ENCODE measurements at places on chromosomes 1 and 21.

GRCh38 chr1:223217781-223218180 lies 74.7 kb upstream of the TLR5 start:
- no peak for DNase-seq

- DNase-seq: no peak
Measured at GRCh38 chr1:40648928-40649591, 16.4 kb downstream of the RIMS3 start.

DNA sequence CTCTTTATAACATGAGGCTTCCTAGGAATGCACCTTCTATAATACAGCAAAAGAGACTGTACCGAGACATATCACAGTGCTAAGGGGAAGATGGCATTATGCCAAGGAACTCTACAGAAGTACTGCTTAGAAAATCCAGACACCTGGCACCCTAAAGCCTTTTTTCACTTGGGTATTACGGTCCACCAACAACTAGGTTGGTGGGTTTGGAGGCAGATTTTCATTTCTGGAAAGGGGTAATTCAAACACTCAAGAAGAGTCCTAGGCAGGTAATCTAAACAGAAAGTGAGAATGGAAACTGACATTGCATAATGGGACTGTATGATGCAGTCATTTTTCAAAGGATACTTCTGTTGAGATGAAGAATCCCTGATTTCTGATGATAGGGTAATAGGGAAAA lies 19.6 kb downstream of the SCMH1 start:
- no peak for DNase-seq

DNA sequence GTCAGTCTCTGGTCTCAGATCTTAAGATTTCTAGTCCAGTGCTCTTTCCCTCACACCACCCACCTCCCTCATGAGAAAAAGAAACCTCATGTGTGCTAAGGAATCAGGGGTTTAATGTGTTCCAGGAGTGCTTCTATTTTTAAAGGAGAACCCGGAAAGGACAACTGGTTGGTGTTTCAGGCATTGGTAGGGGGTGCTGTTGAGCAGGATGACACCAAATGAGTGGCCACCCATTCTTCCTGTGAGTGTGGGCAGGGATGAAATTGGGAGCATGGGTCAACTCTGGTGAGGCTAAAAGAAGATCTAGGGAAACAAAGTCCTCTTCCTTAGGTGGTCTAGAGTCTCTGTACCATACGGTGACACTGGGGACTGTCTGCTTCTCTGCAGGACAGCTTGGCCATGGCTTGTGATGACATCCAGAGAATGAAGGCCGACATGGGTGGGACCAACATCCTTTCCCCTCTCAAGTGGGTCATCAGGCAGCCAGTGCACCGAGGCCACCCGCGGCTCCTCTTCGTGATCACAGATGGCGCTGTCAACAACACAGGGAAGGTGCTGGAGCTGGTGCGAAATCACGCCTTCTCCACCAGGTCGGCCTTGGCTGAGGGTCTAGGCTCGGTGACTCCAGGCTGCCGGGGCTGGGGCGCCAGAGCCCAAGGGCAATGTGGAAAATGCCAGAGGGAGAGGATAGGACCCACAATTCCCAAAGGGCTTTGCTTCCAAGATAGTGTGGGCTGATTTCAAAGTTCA lies 39.3 kb downstream of the VWA5B1 start:
- DNase-seq: no peak

DNA sequence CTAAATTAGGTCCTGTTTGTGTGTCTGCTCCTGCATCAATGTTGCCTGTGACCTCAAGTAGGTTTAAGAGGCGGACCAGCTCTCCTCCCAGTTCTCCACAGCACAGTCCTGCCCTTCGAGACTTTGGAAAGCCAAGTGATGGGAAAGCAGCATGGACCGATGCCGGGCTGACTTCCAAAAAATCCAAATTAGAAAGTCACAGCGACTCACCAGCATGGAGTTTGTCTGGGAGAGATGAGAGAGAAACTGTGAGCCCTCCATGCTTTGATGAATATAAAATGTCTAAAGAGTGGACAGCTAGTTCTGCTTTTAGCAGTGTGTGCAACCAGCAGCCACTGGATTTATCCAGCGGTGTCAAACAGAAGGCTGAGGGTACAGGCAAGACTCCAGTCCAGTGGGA lies 79.9 kb downstream of the PRDM2 start:
- DNase-seq: no peak

DNA sequence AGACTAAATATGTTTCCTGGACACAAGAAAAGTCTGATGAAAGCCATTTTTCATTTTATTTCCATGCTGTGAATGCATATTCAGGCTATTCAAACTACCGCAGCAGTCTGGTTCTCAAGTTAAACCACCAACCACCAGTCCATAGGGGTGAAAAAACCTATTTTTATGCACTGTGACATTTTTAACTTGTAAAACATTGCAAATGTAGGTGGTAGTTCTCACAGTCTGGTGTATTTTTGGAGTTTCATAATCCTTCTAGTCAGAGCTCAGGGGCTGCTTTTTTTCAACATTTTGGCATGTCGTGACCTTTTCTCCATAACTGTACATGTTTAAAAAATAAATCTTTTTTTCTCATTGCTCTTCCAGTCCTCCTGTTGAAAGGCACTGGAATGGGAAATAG lies 907.6 kb upstream of the ADGRL2 start:
- no peak for DNase-seq

DNA sequence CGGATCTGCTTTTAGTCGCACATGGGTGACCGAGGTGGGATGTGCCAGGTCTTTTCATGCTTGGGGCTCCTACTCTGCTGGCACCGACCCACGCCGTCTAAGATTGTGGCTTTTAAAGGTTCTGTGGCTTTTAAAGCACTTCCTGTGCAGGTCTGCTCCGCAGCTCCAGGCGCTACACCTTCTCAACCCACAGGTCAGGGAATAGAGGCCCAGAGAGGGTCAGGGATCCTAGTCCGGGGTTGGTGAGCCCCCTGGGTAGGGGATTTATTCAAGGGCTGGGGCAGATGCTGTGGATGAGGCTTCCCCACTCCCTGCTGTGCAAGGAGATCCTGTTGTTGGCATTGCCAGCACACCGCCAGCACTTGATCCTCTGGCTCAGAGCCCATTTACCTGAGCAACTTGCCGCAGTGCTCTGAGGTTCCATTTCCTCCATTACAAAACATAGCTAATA lies 212.8 kb upstream of the RAB4A start:
- DNase-seq: no peak

DNA sequence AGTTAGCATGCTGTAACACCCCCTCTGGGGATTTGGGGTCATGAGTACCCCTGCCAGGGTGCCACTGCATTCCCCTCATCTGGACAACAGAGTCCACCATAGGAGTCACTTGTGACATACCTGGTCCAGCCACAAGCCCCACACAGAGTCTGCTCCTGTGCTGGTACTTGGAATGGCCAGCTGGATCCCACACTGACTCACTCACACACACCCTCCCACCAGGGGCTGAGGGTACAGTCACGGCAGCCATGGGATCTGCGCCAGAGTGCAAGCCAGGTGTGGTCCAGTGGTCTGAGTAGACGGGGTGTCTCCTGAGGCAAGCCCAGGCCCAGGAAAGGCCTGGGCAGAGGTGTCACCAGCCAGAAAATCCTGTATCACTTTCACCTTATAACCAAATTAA lies 67.7 kb downstream of the MRPL39 start:
- no peak for DNase-seq

DNA sequence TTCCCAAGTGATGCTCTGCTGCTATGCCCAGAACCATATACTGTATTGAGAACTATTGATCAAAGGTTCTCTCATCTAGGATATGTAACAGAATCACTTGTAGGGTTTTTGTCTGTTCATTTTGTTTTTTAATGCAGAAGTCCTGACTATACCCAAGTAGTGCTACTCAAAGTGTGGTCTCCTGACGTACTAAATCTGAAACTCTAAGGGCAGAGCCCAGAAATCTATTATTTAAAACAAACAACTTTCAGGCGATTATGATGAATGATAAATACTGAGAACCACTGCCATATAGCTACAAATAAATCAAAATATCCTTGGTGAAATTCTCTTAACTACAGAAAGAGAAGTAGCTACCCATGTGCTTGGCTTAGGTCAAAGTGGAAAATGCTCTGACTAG lies 10.1 kb downstream of the ZZZ3 start:
- DNase-seq: no peak

- no peak for DNase-seq
Measured at GRCh38 chr1:166947398-166948043, 27.8 kb downstream of the ILDR2 start.

DNA sequence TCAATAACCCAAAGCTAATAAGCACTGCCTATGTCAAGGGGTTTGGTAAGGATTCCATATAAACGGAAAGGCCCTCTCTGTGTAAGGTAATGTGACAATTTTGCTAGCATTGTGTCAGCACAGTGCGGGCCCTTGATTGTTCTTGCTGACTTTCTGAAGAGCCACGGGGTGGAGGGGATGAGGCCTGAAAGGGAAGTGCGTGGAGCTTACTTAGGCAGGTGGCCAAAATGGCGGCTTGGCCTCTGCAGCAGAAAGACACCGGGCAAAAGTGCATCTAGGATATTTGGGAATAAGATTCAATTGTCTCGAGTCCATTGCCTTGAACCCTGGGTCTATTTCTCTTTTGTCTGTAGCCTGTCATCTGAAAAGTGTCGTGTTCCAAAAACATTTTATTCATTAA lies 114.3 kb downstream of the TGFB2 start:
- DNase-seq: no peak

Measured in activated naive CD4-positive, alpha-beta T cell (primary cell).